RPMI8226 (cell line): ENCODE measurements at places on chromosomes 5 and 9.

GRCh38 chr5:142836048-142836447, 65.9 kb downstream of the ARHGAP26 start:
- DNase-seq = no peak

DNA sequence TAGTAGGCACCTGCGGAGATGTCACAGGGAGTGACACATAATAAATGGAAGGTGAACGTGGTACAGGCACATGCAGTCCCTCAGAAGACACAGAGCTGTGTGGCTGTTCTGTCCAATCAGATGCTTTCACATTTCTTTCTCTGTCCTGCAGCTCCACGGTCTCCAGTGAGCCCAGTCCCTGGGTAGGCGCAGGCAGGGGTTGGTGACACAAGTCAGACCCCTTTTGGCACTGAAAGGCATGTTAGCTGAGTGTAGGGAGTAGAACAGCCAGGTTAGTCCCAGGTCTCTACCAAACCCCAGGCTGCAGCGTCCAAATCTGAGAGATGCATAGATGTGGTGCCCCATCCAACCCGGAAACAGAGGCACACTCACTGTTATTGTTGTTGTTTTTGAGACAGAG, 2.8 kb downstream of the SLC31A2 start:
- DNase-seq = no peak

DNA sequence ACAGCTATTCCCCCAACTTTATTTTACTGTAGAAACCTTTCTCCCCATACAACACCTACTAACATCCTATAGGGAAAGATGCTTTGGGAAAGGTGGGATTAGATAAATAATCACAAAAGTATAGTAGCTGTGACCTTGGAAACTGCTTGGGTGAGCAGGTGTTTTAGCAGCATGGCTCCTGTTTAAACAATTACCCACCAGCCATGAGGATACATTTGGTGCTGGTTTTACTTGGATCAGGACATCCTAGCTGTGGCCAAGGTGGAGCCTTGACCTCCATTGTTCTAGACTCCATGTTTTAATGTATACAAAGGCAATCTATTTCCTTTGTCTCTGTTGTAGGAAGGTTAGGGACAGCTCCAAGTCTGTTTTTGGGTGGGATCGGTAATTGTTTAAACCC, 56.8 kb upstream of the ALDH1B1 start:
- DNase-seq = no peak

- no peak for DNase-seq
Measured at GRCh38 chr5:5209510-5210286, 69.6 kb downstream of the ADAMTS16 start.

DNA sequence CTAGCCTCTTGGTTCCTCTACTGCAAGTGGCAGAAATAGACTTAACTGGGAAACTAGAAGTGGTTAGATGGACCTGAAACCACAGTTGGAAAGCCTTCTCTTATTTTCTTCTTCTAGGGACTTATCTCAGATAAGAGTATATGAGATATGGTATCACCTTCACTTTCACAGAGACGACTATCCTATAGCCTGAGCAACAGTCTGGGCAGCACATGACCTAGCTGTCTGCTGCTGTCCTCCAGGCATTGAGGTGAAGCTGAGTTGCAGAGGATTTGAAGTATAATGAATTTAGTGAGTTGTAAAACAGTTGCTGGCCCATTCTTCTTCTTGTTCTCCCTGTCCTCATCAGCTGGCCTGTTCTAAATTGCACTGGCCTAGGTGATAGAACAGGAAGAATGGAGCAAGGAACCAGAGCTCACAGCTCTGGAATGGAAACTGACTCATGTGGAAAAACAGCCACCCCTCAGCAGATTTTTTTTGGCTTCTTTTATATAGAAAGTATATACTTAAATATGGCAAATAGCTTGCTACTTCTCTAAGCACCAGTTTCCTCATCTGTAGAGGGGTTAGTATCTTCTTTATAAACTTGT, 27.8 kb downstream of the RECK start:
- no peak for DNase-seq

GRCh38 chr5:95963650-95964410, 2.2 kb upstream of the ELL2 start:
- no peak for DNase-seq

GRCh38 chr9:1946526-1947283, 68.4 kb upstream of the SMARCA2 start:
- DNase-seq = no peak

GRCh38 chr5:159244163-159244562, 18.9 kb upstream of the UBLCP1 start:
- DNase-seq = no peak

- DNase-seq = no peak
Measured at GRCh38 chr5:33008751-33009418, 297.8 kb downstream of the NPR3 start.

DNA sequence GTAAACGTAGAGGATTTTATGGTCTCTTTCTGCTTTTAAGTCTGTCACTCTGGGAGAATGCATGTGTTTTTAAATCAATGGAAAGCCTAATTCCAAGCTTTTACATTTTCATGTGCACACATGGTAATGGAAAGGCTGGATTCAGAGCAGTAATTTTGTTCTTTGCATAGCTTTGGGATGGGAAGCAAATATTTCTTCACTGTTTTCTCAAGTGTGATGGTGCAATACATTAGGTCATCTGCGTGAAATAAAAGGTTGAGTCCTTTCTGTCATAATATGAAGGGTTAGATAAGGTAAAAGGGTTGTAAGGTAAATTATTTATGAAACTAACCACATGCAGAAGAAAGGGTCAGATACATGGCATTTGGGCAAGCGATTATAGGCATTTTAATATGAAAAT, 88.2 kb upstream of the NR3C1 start:
- no peak for DNase-seq

DNA sequence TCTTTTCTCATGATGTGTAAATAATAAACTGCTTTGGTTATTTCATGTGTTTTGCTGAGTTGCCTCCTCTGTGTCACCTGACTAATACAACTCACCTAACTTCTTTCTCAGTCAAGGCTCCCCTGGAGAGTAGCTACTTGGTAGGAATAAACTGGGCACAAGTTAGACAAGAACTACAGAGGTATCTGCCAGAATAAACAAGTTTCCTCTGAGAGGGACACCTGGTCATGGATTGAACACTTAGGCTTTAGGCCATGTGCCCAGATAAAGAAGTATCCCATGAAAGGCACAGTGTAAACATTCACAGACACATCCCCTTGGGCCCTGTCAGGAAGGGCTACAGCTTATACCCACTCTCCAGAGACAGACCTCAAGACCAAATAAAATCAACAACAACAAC, 532.5 kb downstream of the KIF4B start:
- no peak for DNase-seq

- DNase-seq = peak; percentile 59
Measured at GRCh38 chr9:127505396-127506116, 54.2 kb downstream of the LRSAM1 start.

- no peak for DNase-seq
Measured at GRCh38 chr9:106961623-106962022, 98.7 kb downstream of the ZNF462 start.

- DNase-seq = no peak
Measured at GRCh38 chr5:494667-495255, 29.5 kb downstream of the SLC9A3 start.

- DNase-seq = no peak
Measured at GRCh38 chr5:61525512-61526206, 193.6 kb downstream of the ZSWIM6 start.

GRCh38 chr9:128068386-128069205, 564 bp downstream of the SLC25A25 start:
- DNase-seq = peak; percentile 57

- no peak for DNase-seq
Measured at GRCh38 chr5:144017631-144018030, 152.8 kb downstream of the YIPF5 start.

DNA sequence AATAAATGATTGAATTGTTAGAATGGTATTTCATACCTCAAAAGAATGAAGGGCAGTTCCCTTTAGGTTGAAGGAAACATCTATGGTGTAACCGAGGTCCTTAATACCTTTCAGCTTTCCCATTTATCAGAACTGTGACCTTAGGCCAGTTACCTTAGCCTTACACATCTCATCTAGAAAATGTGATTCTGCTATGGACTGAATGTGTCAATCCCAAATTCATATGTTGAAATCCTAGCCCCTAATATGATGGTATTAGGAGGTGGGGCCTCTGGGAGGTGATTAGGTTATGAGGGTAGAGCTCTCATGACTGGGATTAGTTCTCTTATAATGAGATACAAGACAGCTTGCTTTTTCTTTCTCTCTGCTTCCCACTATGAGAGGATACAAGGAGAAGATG, 441.9 kb downstream of the PLK2 start:
- DNase-seq = no peak

- no peak for DNase-seq
Measured at GRCh38 chr5:118778941-118779340, 209.4 kb downstream of the DTWD2 start.

- DNase-seq = no peak
Measured at GRCh38 chr5:83375049-83375745, 96.3 kb upstream of the VCAN start.

DNA sequence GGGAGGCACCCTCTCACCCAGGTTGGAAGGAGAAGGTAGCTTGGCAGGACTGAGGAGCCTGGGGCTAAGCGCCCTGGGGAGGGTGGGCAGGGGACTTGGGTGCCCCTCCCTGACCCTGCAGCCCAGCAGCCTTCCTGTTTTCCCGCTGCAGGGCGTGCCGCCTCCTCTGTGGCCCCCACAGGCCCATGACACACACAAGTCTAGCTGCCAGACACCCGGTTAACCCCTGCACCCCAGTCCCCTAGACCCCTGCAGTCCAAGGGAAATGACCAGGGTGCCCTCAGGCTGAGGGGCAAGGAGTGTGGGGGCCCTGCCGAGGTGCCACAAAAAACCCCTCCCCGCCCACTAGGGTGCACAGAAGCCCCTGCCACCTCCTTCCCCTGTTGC, 33.0 kb downstream of the GOLGA2 start:
- no peak for DNase-seq

DNA sequence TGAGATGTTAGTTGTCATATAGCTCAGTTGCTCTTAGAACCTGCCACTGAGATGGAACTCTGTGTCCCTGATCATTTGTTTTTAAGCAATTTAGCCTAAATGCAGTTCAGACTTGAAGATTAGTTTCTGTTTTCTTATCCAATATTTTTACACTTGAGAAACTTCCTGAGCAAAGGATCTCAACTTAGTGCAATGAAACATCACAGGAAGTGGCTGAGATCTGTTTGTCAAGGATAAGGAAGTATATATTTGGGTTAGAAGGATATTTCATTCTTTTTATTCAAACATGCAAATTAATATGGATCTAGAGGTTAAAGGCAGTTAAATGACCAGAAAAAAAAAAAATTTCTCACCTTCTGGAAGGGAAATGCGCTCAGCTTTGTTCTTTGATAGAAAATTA, 19.7 kb upstream of the F2R start:
- DNase-seq = no peak

DNA sequence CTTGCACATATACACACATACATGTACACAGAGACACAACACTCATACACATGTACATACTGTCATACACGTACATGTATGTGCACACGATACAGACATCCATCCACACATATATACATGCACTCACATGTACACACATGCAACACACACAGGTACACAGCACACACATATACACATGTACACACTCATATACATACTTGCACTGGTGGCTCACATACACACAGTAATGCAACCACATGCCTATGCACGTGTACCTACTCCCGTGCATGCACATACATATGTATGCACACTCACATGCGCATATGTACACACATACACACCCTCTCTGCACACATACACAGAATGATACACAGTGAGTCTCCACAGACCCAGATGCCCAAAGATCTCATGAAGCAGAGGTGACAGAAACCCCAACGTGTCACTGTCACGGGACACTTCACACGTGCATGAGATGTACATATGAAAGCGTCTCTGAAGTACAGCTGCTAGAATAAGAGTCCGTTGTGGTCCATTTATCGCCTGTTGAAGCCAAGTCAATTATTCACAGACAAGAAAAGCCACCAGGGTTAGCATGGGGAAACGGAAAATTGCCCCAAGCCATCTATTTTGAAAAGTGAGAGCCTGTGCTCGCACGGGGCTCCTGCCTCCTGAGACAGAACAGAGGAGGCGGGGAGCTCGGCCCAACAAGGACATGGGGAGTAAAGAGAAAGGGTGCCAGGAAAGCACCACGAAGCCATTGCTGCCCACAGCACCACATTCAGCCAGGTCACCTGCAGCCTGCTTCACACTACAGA, 24.9 kb downstream of the LPCAT1 start:
- peak; percentile 68 for DNase-seq

DNA sequence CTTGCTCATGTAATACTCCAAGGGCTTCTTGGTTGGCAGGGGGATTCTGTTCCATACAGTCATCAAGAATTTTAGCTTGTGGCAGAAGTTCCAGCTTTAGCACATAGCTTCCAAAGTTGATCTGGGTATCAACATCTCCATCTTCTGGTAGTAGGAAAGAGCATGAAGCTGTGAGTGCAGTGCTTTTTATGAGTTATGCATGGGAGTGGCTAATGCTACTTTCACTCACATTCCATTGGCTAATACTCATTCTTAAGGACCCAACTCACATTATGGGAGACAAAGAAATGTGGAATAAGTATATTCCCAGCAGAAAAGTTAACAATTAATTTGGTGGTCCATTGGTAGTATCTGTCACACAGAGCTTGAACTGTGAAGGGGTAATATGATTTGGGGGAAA, 194.2 kb upstream of the CHD1 start:
- no peak for DNase-seq

DNA sequence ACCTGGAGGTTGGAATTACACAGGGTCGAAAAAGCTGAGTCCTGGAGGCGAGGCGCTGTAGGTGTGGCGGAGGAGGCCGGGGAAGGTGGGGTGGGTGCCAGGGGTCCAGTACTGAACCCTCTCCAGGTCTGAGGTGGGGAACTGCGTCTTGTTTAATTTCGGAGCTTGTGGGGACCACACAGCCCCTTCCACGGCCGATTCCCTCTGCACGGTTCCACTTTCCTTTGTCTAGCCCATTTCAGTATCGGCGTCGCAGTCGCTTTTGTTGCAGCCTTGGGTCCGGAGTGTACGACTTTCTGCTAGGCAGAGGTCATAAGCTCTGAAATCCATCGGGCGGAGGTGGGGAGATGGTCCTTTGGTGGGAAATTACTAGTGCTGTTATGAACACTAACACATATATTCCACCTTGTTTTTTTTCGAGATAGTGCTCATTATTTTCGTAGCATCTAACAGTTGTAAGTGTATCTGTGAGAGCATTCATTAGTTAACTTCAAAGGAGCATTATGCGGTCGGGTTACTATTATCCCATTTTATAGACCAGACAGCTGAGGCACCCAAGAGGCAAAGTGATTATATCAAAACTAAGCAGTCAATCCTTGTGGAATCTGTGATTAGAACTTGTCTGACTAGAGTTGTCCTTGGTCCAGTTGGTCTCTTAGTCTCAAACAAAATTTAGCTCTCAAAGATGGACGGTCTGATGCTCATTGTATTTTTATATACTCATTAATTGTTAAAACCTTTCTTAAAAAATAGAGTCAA, 737 bp downstream of the RNF180 start:
- peak; percentile 72 for DNase-seq

- DNase-seq = no peak
Measured at GRCh38 chr5:4947893-4948536, 192.1 kb upstream of the ADAMTS16 start.

GRCh38 chr5:123543438-123543837, 31.5 kb downstream of the CSNK1G3 start:
- no peak for DNase-seq
